Effector memory CD8-positive, alpha-beta T cell (primary cell): ENCODE measurements at places on chromosomes 16 and 17.

- DNase-seq, result no peak
Observed at GRCh38 chr17:48579760-48580554, 1.8 kb upstream of the HOXB4 start.

DNA sequence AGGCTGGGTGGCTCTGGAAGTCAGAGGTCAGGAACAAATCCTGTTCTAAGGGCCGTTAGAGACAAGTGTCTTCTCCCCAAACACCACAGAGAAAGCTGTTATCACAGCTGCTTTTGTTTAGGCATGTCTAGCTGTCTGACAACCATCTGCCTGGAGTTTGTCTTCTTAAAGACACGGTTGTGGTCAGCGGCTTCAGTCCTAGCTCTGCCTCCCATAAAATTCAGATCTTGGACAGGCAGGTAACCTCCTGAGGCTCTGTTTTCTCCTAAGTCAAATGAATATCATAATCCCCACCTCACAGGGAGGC lies 2.3 kb upstream of the ITGA3 start:
- no peak for DNase-seq

GRCh38 chr17:55114283-55114682 lies 145.7 kb downstream of the STXBP4 start:
- DNase-seq, result no peak

DNA sequence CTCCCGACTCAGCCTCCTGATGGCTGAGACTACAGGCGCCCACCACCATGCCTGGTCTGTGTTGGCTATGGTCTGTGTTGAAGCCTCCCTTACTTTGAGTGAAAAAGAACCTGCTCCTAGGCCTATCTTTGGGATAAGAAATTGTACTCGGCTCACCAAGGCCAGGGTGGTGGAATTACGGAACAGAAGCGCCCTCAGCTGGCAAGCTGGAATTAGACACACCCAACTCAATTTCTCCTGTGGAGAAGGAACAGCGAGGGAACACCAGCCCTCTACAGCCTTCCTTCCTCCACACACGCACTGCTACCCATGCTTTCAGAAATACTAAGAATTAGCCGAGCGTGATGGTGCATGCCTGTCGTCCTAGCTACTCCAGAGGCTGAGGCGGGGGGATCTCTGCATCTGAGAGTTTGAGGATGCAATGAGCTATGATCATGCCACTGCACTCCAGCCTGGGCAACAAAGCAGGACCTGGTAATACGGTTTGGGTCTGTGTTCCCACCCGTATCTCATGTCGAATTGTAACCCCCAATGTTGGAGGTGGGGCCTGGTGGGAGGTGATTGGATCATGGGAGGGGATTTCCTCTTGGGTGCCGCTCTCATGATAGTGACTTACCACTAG lies 40.1 kb upstream of the RBBP6 start:
- DNase-seq, result no peak
